ENCODE measurements at places on chromosomes 1 and 21.

- DNase-seq = no peak
Measured at GRCh38 chr1:206694171-206695124, 9.7 kb downstream of the MAPKAPK2 start.

DNA sequence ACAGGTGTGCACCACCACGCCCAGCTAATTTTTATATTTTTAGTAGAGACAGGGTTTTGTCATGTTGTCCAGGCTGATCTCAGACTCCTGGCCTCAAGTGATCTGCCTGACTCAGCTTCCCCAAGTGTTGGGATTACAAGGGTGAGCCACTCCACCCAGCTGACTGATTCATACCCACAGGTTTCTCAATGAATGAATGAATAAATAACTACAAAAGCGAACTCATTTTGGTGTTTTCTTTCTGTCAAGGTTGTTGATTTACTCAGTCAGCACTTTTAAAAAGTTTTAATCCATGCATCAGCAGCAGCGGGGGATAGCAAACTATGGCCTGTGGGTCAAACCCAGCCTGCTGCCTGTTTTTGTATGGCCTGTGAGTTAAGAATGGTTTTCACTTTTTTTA, 217.5 kb downstream of the FAF1 start:
- no peak for DNase-seq

GRCh38 chr1:26496861-26497260, 24.6 kb downstream of the HMGN2 start:
- no peak for DNase-seq

DNA sequence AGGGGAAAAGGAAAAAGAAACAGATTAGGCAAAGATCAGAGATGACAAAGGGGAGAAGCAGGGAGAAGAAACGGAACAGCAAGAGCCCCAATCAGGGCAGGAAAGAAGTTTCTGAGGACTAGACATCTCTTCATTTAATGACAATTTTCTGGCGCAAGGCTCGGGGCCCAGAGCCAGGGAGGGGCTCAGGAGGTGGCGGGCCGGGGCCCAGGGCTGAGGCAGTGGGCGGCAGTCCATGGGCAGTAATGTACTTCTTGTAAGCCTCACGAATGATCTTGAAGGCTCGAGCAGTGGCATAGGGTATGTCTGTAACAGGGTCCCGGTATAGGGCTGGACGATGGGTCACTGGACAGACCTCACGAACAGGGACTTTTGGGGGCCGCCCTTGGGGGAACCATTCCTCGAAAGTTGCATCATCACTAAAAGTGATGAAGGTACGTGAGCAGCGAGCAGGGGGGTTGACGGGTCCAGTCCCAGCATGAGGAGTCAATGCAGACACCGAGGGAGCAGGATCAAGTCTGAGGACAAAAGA, 799 bp upstream of the TMOD4 start:
- no peak for DNase-seq

DNA sequence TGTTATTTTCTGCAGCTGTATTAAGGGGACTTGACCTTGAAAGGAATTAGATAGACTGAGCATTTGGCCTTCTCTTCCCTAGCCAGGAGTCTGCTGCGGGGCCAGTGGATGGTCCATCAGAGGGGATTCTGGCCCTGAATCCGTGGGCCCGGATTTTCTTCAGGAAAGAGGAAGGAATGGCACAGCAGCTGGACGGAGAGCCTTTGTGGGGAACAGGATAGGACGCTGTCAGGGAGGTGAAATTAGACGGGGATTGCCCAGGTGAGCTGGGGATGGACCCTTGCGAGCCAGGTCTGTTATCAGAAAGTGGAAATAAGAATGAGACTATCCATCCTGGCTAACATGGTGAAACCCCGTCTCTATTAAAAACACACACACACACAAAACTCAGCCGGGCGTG, 1.7 kb upstream of the C2CD2 start:
- no peak for DNase-seq

DNA sequence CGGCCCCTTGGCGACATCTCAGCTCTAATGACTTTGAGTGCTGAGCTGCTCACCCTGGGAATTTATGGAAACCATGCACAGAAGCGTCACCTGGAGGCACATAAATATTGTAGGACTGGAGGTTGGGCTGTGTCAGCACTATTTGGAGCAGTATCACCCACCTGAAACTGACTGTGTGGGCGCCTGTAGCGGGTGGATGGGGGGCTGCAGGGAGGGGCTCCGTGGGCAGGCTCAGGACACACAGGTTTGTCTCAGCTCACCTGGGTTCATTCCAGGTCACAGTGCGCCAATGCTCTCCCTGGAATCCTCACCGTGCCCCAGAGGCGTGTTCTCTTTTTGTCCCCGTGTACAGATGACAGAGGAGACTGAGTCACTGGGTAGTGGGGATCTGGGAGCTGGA, 74.8 kb upstream of the ACTL8 start:
- no peak for DNase-seq

GRCh38 chr1:12549460-12550349, 68.3 kb downstream of the DHRS3 start:
- no peak for DNase-seq

DNA sequence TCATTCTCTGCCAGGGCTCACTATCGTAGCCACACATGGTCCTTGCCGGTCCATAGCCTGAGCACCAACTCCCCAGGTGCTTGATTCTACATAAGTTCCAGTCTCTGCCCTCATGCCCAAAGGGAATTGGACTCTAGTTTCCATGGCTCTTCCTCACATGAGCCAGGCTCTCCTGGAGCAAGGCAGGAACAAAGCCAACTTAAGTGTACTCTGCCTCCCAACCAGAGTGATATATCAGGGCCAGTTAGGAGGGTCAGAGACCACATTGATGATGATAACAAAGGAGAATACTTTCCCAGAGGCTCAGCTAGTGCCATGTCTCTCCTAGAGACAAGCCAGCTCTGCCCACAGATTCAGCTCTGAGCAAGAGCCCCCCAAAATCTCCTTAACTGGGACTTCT, 70.9 kb downstream of the ERI3 start:
- no peak for DNase-seq

Measured in nucleus accumbens (tissue), 56 donors.